ENCODE measurements at places on chromosomes 6 and 20.

GRCh38 chr6:36309900-36310299, 26.8 kb downstream of the BNIP5 start:
- DNase-seq = no peak

- DNase-seq = peak; percentile 41
These were observed 27.6 kb upstream of the FAM83C start for GRCh38 chr20:35319871-35320197.

- DNase-seq = no peak
These were observed 89.4 kb upstream of the TNFAIP3 start for GRCh38 chr6:137777687-137778075.

DNA sequence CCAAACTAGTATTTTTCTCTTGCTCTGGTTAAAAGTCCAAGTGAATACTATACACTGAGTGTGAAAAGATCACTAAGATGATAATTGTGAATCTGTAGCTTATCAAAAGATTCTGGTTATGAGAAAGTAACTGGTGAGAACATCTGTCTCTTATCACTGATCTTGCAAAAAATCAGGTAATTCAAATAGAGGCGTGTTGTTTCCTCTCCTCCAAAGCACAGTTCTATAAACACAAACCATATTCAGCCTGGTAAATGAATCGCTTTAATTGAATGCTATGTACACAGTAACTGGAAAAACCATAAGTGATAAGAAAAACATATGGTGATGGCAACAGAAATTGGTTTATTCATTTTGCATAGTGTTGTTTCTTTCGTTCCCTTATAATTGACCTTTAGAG, 161.0 kb downstream of the RALGAPA2 start:
- DNase-seq = no peak

- no peak for DNase-seq
These were observed 23.0 kb upstream of the LY86 start for GRCh38 chr6:6565488-6565887.

GRCh38 chr6:38876475-38876874, 161.4 kb downstream of the DNAH8 start:
- no peak for DNase-seq

- no peak for DNase-seq
These were observed 127.8 kb upstream of the SLC22A23 start for GRCh38 chr6:3584606-3585005.

DNA sequence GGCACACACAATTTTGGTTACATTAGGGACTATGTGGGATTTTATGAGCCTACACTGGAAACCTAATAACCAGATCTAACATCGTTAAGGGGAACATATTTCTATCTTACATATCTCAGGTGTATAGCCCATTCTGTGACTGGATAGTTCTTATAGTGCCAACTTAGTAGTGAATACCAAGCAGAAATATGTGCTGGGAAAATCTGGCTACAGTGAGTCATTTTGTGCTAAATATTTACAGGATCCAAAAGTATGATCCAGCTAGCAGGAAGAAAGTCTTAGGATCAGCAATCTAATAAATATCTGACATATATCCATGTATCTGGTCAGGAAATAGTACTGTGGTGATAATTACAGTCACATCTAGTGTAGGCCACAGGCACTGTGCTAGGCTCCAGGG, 94.6 kb upstream of the INSM1 start:
- DNase-seq = no peak

- no peak for DNase-seq
These were observed 22.7 kb upstream of the HLA-DQA1 start for GRCh38 chr6:32614366-32615081.

DNA sequence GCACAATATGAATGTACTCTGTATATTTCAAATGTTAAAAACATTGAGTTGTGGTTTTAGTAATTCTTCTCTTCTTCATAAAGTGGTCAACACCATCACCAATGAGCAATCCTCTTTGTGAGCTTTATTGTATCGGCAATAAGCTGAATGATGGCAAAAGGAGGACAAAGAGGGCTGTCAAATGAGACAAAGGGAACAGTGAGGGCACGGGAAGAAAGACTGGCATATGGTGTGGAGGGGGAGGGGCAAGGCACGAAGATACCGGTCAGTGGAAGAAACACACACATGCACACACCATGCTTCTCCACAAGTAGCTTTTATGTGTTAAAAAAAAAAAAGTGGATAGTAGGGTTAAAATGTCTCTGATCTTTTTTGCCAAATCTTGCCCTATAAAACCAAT, 506.8 kb upstream of the CITED2 start:
- DNase-seq = no peak

DNA sequence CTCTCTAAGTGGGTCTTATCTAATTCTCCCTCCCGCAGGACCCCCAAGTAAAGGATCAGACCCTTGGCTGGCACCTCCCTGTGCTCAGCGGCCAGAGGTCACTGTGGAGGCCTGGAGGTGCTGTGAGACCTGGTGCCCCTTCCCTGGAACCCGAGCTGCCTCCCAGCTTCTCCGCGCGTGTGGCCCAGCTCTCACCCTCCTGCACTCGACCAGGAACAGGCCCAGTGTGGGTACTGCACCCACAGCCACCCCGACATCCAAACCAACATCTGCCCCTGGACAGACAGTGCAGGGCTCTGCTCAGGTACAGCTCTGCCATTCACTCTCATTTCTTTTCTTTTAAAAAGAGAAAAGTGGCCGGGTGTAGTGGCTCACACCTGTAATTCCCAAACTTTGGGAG, 42.4 kb downstream of the TMEM242 start:
- DNase-seq = no peak

GRCh38 chr20:32028647-32029372, 18.6 kb downstream of the CCM2L start:
- DNase-seq = no peak

- no peak for DNase-seq
These were observed 21.5 kb downstream of the ASIP start for GRCh38 chr20:34262488-34263288.

DNA sequence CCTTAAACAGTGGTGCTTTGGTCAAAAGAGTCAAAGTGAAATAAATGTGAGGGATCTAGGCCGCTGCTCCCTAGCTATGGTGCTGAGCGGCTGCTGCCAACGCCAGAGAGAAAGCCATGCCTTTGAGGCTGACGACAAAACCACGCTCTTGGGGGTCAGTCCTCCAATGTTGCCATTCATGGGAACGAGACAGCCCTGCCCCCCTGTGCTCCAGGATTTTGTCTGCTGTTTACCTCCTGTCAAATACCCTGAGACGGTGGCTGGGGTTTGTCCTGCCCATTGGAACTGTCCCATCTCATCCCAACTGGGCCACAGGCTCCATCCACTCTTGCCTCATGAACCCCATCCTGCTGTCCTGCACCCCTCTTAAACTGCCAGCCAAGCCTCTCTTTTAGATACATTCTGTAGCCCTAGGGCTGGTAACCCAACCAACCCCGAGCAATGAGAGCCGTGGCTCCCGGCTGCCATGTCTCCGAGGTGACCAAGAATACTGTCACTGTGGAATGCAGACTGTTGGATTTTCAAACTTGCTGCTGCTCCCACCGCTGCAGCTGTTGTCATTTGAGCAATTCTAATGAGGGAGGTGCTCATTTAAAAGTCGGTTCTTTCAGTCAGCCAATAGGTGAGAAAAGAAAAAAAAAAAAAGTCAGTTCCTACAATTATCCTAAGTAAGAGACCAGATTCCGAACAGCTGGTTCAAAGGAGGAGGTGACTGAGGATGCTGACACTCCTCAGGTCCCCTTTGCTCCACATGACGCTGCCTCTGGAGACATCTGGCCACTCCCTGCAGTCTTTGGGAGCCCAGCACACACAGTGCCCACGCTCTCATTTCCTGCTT, 73.1 kb upstream of the QKI start:
- no peak for DNase-seq

DNA sequence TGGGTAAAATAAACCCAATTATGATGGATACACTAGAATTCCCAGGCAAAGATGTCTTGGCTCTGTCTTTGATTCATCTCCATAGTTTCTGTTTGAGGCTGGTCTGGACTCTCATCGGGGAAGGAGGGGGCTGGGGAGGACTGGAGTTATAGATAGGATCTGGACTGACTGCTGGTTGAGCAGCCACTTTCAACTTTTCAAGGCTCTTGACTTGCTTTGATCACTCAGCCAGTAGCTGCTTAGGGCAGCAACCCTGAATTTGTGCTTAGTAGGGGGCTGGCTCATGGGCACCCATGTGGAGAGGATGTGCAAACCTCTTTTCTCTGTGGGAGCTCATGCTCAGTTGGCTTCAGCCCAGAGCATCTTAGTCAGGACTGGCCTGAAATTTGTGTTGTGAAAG, 114.0 kb upstream of the NEDD9 start:
- DNase-seq = no peak

DNA sequence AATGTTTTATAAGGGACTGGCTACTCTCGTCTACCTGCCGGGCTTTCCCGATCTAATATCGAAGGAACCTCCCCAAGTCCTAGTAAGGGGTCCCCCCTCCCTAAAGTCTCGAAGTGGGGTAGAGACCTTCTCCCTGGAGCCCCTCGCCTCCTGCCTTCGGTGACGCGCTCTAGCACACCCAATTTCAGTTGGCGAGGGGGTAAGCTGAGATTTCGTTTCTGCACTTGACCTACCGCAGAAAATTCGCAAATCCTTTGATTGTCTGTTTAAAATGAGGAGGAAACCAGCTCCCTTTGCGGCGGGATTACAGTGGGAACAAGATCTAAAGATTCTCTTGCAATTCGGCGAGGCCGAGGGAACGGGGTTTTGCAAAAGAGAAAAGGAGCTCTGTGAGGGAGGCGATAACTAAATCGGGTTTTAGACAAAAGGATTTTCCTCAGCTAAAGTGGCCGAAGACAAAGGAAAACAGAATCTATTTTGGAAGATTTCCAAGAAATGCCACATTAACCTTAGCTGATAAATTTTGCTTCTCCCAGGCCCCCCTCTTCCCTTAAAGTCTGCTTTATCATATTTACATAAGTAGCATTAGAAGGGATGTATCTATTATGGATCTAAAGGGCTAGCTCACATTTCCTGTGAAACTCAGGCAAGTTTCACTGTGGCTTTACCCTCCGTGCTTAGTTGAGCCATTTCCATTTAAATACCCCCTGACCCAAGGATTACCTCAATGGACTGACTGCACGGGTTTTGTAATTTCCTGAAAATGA, 8.4 kb downstream of the SIM1 start:
- DNase-seq = no peak

DNA sequence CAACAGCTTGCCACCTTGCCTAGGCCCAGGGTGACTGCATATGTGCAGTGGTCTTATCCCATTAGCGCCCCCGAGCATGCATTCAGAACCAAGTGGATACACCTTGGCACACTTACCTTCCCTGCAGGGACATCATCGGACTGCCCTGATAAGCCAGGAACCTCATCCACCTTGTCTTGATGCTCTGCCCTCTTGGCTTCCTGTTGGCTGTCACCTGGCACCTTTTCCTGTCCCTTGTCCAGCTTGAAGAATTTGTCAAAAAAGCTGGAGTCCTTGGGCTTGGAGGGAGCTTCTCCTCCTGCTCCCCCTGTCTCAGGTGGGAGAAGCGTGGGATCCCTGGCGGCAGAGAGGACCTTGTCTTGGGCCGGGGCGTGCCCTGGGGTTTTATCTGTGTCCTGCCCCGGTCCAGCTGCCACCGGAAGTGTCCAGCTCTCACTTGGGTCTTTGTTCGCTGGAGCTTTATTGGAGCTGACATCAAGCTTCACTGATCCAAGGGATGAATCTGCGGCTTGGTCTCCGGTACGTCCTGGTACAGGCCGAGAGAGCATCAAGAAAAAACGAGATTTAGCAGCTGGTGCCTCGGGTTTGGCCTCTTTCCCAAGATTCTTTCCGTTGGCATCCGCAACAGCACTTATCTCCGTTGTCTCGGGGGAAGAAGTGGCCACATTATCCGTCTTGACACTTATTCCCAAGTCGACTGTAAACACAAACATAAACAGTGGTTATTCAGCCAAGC, 42.0 kb downstream of the BCAS1 start:
- DNase-seq = no peak

DNA sequence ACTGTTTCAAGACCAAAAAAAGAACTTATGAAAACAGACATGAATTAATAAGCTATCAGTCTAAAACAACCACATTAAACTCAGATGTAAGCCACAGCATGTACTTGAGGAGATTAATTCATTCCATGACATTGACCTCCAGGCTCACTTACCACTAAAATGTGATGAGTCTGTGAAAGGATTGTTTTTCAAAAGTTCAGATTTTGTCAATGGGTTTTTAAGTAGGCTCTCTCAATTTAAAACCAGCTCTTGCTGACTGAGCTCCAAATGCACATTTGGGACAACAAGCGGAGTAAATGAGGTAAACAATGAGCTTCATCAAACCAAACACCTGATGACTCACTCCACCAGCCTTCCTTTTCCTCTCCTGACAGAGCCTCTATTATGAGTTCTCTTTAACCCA, 197.0 kb downstream of the SIM1 start:
- no peak for DNase-seq

DNA sequence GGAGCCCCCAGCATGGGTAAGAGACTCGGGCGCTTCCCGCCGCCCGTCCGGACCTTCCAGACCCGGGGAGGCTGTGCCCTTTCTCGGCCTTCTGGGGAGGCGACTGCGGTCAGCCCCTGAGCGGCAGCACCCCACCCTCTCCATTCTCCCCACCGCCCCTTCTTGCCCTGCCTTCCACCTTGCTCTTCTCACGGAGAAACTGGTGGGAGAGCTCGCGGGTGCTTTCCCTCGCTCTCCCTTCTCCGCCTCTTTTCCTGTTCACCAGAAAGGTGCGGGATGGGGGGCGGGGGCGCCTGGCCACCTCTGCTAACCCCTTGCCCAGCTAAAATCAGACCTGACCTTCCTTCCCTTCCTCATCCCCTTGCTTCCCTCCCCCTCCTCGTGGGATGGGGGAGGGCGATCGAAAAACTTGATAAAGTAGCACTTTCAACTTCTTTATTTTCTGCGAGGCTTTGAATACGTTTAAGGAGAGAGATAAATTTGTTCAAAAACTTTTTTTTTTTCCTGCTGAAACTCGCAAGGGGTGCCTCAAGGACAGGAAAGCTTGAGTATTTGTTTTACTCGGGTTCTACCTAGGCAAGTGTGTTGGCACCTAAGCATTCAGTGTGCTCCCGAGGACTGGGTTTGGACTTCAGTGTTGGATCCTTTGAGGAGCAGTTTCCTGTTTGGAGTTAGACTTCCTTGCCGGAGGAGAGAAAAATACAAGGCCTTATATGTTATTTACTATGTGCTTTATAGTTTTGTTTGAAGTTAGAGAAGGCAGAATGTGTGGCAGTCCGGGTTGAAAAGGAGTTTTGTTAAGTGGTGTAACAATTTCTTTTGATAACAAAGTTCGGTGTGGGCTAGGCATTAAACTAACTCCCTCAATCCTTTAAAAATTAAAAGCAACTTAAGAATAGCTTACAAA, 897 bp downstream of the CD2AP start:
- peak; percentile 71 for DNase-seq

GRCh38 chr6:29753309-29753644, 30.0 kb downstream of the HLA-F start:
- no peak for DNase-seq

DNA sequence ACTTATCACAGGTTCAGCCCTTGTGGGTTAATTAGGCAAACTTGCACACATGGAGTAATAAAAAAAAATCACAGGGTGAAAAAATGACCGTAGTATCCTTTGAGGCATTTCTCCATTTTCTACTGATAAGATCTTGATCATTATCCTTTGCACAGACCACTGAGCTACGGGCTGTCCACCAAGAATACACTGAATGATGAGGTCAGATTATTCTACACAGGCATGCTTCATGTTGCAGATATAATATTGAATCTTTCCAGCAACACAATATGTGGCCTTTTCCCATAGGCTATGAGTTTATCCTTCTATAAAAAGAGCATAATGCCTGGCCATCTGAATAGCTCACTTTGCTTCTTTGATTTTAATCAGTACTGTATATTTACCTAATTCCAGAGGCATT, 168.9 kb downstream of the FRK start:
- DNase-seq = no peak

GRCh38 chr6:108760126-108761050, 87.8 kb upstream of the ARMC2 start:
- no peak for DNase-seq
